ENCODE measurements at places on chromosomes 3 and 15. TPM values are rescaled to one million over a fixed set of nuclear protein-coding genes. Genes with fewer than 3 reads are reported as not detected.

Gene PAQR9
- not detected for total RNA-seq

Gene FETUB
- total RNA-seq = not detected

Gene GRAMD2A
- total RNA-seq = not detected

Gene CHRD
- 0.11 TPM for total RNA-seq

Gene HDDC3
- total RNA-seq = 43.6 TPM

Gene NPAP1
- not detected for total RNA-seq

Gene KNL1
- total RNA-seq = 4.1 TPM

Gene SEMA3B
- total RNA-seq = 0.52 TPM

Gene GOLGA8S
- total RNA-seq = not detected

Gene MST1R
- total RNA-seq = 0.76 TPM

Gene COL7A1
- total RNA-seq = 0.53 TPM

Gene THSD4
- total RNA-seq = 0.16 TPM

Gene UBE2Q2
- 11.8 TPM for total RNA-seq

Gene ANKRD63
- not detected for total RNA-seq

Gene STAB1
- 0.30 TPM for total RNA-seq

Gene SLC49A4
- 1.7 TPM for total RNA-seq

Gene CCR8
- total RNA-seq = 0.40 TPM

Gene LTF
- not detected for total RNA-seq

Gene IQCB1
- 37.8 TPM for total RNA-seq

Gene FSTL1
- total RNA-seq = 0.91 TPM

Measured in activated T-cell treated with anti-CD3 and anti-CD28 coated beads, Interleukin-2, amount 50 U/mL, for 4 hours (primary cell).